ENCODE measurements at places on chromosomes 5 and 9. TPM values are rescaled to one million over a fixed set of nuclear protein-coding genes. Genes with fewer than 3 reads are reported as not detected.

The HMMR gene
- total RNA-seq = 75.1 TPM

The ANKRA2 gene
- total RNA-seq = 15.7 TPM

The HSPB3 gene
- not detected for total RNA-seq

The TAF11L5 gene
- not detected for total RNA-seq

The ELAVL2 gene
- total RNA-seq = 6.1 TPM

The HAVCR1 gene
- total RNA-seq = 0.60 TPM

The UGT3A1 gene
- 4.7 TPM for total RNA-seq

The TRMT10B gene
- 9.3 TPM for total RNA-seq

The UNC13B gene
- 47.7 TPM for total RNA-seq

The SCGB3A1 gene
- not detected for total RNA-seq

The OTULINL gene
- 6.2 TPM for total RNA-seq

The FAM169A gene
- 50.5 TPM for total RNA-seq

The C9orf50 gene
- not detected for total RNA-seq

The ACTL7B gene
- total RNA-seq = not detected

The PCDHA1 gene
- total RNA-seq = 2.5 TPM

The SLC1A3 gene
- total RNA-seq = 4.2 TPM

The HAVCR2 gene
- total RNA-seq = not detected

The IFNK gene
- total RNA-seq = not detected

The WDR38 gene
- not detected for total RNA-seq

The FST gene
- total RNA-seq = 60.9 TPM

The PCDHGB1 gene
- total RNA-seq = 6.6 TPM

The GDNF gene
- 0.58 TPM for total RNA-seq

The CEMIP2 gene
- 70.1 TPM for total RNA-seq

The CEP72 gene
- 13.3 TPM for total RNA-seq

The MEF2C gene
- 0.45 TPM for total RNA-seq

The CHD1 gene
- 59.5 TPM for total RNA-seq

Data from endodermal cell (in vitro differentiated cells).